ENCODE measurements at places on chromosomes 6 and 20.

DNA sequence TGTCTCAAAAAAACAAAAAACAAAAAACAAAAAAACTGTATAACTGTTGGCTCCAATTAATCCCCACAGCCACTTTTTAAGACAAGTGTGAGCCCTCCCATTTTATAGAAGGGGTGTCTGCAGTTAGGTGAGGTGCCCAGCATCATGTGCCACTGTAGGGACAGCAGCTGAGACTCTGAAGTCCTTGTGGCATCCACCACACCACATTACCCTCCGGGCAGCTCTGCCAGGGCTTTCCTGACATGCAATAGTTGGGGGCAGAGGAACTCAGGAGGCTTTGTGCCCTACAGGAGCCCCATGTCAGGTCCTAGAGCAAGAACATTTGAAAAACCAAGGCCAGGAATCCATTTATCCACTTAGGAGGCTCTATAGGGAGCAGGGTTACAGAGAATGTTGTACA, 17.3 kb downstream of the PKIG start:
- no peak for DNase-seq

GRCh38 chr20:45338121-45339030, 9.8 kb downstream of the SDC4 start:
- DNase-seq = no peak

DNA sequence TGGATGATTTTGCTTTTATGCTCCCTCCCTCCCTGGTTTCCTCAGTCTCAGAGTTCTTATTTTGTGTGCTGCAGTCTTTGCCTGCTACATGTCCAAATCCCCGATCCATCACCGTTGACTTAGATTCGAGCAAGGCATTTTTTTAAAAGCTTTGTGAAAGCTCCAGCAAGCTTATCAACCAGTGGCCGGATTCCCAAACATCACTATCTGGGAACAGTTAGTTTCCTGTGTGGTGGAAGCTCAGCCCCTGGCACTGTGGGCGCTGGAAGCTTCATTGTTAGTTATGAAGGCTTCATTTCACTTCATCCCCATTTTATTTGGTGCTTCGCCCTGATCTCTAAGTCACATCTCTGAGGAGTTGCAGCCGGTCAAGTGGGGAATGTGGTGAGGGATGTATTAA, 44.7 kb downstream of the DEK start:
- DNase-seq = no peak

DNA sequence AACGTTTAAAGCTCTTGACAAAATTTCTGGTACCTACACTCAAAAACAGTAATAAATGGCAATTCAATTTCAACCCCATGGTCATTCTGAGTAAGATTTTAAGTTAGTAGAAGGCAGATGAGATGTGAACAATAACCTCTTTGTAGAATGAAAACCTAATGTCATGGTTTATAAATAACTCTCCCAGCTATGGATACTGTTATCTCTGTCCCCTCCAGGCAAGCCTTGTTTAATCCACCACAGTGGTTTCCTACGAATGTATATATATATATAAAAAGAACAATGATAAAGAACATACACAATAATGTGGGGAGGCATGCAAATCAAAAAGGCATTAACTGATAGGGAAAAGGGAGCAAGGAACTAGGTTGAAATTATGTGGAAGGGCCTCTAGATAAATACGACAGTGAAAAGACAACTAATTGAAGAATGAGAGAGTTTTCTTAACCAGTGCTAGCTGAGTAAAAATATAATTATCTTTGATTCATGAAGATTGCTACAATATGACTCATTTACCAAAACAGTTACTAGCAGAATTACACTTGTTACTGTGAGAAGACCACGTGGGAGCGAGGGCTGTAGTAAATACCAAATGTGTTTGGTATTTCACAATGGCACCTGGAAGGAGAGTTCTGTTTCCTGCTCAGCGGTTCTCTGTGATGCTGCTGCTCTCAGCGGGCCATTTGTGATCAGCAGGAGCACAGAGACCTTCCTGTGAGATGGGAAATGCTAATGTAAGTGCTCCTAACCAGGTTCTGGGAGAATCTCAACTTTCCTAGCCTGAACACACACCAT, 173.7 kb downstream of the MBOAT1 start:
- no peak for DNase-seq

- no peak for DNase-seq
Observed at GRCh38 chr6:128395596-128395995, 124.8 kb downstream of the PTPRK start.

- no peak for DNase-seq
Observed at GRCh38 chr6:16868968-16869367, 107.7 kb upstream of the ATXN1 start.

GRCh38 chr6:162119341-162119740, 608.2 kb downstream of the PRKN start:
- DNase-seq = no peak

- DNase-seq = no peak
Observed at GRCh38 chr6:52588710-52589091, 11.8 kb upstream of the TRAM2 start.

GRCh38 chr6:25829375-25829774, 2.5 kb downstream of the SLC17A1 start:
- DNase-seq = no peak

GRCh38 chr6:1389369-1390132, at the start of gene FOXF2:
Gene FOXF2 (plus strand): TSS chr6:1389576. CDS start chr6:1389948, 372 bp downstream.
- DNase-seq = no peak

GRCh38 chr6:8556370-8557013, 121.1 kb upstream of the SLC35B3 start:
- no peak for DNase-seq

- DNase-seq = no peak
Observed at GRCh38 chr6:7644417-7644816, 54.4 kb downstream of the SNRNP48 start.

GRCh38 chr6:41427642-41428335, 92.4 kb downstream of the NCR2 start:
- DNase-seq = no peak

- DNase-seq = no peak
Observed at GRCh38 chr6:5744497-5744896, 262.2 kb downstream of the NRN1 start.

- no peak for DNase-seq
Observed at GRCh38 chr6:92864966-92865555, 554.3 kb downstream of the EPHA7 start.

GRCh38 chr6:25263657-25264056, 15.5 kb upstream of the CARMIL1 start:
- no peak for DNase-seq

DNA sequence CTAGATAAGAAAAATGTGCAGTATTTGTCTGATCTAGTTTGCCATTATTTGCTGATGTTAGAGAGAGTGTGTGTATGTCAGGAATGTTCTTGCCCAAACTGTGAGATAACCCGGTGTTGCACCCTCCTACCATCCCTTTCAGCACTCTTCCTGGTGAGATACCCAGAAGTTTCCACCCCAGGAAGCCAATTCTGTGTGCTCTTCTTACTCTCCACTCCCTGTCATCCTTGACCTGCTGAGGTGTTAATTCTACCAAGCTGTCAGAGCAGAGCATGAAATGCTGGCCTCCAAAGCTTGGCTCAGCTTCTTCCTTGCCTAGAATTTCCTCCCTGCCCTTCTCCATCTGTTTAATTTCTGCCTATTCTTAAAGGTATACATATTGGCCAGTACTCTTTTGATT, 237.3 kb upstream of the CNR1 start:
- DNase-seq = no peak

- DNase-seq = peak; percentile 3
Observed at GRCh38 chr20:51766994-51767866, 960 bp downstream of the ATP9A start.

DNA sequence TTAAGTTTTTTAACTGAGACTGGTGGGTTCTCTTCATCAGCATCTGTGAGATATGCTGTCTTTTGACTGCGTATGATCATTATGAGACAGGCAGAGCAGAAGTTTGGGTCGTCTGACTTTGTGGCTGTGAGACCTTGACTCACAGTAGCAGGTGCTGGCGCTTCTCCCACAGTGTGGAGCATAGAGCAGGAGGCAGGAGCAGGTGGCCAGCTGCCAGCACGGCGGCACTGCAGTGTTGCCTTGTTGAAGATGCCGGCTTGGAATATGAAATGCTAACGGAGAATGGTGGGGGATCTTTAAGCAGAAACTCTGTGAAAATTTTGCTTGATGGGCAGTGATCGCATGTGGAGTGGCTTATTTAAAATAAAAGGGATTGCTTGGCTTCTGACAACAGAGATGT, 105.0 kb downstream of the TIAM2 start:
- DNase-seq = no peak

Data from stimulated activated CD8-positive, alpha-beta memory T cell treated with anti-CD3 and anti-CD28 coated beads, Interleukin-15, amount 100 ng/mL, for 24 hours (primary cell).